ENCODE measurements at places on chromosomes 2 and 18.
A peak's percentile ranks its signal among the peaks of the same experiment; 100 is the strongest.

DNA sequence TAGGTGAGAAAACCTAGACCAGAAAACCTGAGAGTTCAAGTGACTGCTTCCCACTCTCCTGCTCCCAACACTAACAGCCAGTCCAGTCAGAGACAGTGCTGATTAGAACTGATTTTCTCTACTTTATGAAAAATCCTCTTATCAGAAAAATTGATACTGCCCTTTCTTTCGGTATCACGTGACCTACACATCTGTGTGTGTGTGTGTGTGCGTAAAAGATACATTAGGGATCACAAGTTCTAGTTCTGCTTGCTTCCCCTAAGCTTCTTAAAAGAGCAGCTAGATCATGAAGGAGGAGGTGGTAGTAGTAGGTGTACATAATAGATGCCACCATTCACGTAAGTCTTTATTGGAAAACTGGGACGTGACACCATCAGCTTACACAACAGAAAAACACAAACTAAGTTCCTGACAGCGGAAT lies 1.5 kb downstream of the ARL5A start:
- no peak for DNase-seq

GRCh38 chr2:123624816-123625215 lies 400.3 kb upstream of the CNTNAP5 start:
- no peak for DNase-seq

DNA sequence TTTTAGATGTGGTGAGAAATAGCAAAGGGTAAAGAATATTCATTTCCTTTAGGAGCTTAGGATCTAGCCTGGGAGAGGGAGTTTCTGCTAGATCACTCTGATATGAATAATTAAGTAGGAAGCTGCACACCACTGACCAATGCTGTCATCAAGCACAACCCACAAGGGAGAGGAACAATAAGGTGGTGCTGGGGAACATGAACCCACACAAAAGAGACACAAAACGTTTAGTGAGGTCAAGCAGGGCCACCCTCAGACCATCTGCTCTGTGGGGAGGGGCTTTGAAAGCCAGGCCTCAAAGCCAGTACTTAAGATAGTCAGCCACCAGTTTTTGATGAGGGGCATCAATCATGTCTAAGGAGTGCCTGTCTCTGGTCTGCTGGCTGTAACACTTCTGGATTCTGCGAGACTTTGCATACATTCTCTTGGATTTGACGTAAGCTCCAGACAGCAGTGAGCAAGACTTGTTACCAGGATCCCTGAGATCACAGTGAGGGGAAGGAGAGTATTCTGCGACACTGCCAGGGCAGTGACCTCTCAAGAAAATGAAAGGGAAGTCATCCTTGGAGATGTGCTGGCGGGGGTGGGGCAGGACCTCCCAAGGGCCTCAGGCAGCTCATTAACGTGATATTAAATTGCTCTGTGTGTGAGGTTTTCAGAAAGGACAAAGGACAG lies 127.0 kb downstream of the CCBE1 start:
- no peak for DNase-seq

GRCh38 chr18:73563901-73564472 lies 583.6 kb downstream of the FBXO15 start:
- no peak for DNase-seq

- DNase-seq = peak; percentile 39
Observed at GRCh38 chr18:61926532-61926931, 33.7 kb upstream of the RNF152 start.

DNA sequence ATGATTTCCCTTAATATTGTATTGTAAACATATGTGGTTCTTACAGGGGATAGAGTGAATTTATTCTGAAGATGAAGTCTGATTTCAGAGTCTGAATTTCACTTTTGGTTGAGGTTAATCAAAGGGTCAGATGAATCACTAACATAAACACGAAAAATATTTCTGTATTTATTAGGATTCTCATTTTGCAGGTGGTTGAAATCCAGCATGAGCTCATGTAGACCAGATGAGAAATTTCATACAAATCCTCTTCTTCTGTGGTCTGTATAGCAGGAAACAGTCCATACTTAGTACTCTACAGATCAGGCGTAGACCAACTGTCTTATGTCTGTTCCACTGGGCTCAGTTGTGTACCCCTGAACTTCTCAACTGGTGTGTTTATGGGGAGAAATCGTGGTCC lies 157.8 kb downstream of the BABAM2 start:
- DNase-seq = no peak

DNA sequence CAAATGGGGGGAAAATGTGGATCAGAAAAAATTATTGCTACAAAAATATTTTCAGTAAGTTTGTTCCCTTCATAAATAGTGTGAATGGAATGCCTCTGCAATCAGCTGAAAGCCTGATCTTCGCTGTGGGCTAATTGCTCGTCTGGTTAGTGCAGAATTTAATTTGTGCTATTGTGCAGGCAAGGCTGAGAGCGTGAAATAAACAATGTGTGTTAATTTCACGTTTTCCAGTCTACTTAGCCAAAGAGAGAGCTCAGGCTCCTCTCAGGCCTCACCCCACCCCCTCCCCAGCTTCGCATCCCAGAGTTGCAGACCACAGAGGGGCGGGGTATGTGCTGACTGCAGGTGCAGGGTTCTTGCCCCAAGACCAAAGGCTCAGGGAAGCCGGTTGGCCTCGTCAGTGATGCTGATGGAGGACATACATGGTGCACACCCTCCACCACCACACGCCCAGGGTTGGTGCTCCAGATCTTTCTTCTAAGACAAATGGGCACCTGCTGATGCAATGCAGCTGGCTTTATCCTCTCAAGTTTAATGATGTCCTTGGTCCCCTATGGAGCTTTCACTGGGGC lies 302.6 kb upstream of the SLC14A2 start:
- no peak for DNase-seq

- DNase-seq = no peak
Observed at GRCh38 chr2:15472133-15472532, 89.0 kb downstream of the NBAS start.

DNA sequence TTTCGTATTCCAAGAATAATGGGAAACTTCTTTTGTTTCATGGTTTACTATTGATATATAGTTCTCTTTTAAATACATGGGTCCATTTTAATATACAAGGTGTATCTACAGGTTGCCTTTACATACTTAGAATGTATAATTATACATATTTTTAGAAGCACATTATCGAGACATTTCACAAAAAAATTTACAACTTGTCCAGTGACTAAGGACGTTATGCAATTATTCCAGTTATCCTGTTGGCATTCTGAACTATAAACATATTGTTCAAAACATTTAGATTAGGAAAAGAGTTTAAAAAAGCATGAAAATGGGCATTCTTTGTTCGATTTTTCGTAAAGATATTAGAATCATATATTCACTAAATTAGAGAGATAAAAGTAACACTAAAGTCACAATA lies 344.6 kb upstream of the TMEFF2 start:
- DNase-seq = no peak

GRCh38 chr2:196176142-196176738 lies 4.9 kb upstream of the STK17B start:
- DNase-seq = peak; percentile 79
